CD4-positive, alpha-beta T cell treated with Interleukin-12 subunit alpha and Interleukin-12 subunit beta, for 1 hour (primary cell): ENCODE measurements at places on chromosomes 11 and 22.
A peak's percentile ranks its signal among the peaks of the same experiment; 100 is the strongest.

GRCh38 chr11:68077617-68078582, 39.1 kb downstream of the TCIRG1 start:
- DNase-seq: no peak

DNA sequence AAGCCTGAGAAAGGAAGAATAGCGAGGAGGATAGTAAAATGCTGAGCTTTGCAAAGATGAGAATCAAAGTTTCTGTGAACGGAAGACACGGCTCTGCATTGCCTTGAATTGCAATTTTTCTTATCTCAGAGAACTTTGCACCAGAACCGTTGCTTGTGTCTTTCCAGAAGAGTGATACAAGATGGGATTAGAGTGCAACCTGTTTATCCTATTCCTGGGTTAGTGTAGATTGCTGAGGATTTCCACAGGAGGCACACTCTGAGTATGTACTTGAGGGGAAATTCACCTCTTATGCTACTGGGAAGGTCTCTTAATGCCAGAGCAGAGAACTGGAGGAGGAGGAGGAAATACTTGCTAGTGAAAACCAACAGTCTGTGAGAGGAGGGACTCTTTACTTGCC, 377.5 kb downstream of the OPCML start:
- no peak for DNase-seq

GRCh38 chr11:12767027-12767426, 92.8 kb downstream of the TEAD1 start:
- DNase-seq: no peak

- DNase-seq: no peak
Measured at GRCh38 chr11:99432677-99433076, 411.9 kb downstream of the CNTN5 start.

- DNase-seq: no peak
Measured at GRCh38 chr11:131303611-131304119, 66.8 kb upstream of the NTM start.

GRCh38 chr22:35632935-35633334, 15.3 kb upstream of the APOL6 start:
- no peak for DNase-seq

DNA sequence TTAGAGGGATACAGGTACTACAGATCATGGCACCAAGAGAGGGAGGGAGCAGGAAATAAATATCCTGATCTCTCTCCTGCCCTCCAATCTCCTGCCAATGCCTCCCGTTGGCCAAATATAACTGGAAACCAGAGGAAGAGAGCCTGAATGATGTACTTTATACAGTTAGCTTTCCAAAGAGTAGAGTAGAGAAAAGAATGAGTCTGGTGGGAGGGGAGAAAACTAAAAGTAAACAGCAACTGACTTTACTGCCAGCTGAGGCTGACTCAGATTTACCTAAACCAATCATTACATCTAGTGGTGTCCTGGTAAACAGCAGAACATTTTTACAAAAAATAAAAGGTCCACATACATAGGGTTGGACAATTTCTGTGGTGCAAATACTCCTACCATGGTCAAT, 5.1 kb downstream of the MPZL3 start:
- DNase-seq: peak; percentile 28

DNA sequence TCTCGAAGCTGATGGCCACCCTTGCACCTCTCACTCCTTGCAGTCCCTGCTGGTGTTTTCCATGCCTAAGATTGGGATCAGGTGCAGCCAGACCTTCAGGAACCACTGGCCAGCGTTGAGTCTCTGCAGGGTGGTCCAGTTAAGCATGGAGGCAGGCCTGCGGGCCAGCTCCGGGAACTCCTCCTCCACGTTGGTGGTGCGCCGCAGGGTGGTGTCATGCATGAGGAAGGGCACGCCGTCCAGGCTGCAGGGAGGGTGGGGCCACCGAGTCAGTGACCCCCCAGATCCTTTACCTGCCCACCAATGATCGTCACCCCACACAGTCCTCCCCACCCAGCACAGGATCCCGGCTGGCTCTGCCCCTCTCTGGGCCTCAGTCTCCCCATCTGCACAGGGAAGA, 10.0 kb upstream of the KLHL35 start:
- DNase-seq: no peak

DNA sequence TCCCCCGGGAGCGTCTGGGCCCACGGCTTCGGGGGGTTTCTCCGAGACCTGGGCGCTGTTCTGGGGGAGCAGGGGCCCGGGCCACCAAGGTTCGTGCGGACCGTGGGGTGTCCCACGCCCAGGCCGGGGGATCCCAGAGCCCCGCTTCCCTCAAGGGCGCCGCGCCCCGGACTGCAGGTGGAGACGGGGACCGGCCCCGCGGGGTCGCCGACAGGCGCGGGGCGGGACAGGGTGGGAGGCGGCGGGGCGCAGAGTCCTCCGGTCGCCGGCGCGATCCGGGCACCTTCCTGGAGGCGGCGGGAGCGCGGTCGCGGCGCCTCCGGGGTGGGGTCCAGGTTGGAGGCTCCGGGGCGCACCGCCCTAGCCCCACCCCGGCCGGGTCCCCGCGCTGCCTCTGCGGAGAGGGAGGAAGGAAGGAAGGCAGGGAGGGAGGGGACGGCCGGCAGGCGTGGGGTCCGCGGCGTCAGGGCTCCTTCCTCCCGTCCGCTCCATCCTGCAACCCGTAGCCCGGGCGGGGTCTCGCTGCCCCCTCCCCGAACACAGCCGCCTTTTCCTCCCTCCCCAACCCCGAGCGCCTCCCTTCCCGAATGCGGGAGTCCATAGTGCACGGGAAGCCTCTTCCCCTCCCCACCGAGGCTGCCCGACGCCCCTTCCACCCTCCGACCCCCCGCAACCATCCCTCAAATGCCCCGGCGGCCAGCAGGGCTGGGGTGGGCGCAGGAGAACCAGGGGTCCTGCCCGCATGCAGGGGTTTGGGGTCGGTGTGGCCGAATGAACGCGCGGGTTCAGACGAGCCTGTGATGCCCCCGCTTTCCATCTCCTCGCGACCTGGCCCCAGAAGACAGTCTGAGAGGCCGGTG, 4.3 kb upstream of the ZBED4 start:
- no peak for DNase-seq

DNA sequence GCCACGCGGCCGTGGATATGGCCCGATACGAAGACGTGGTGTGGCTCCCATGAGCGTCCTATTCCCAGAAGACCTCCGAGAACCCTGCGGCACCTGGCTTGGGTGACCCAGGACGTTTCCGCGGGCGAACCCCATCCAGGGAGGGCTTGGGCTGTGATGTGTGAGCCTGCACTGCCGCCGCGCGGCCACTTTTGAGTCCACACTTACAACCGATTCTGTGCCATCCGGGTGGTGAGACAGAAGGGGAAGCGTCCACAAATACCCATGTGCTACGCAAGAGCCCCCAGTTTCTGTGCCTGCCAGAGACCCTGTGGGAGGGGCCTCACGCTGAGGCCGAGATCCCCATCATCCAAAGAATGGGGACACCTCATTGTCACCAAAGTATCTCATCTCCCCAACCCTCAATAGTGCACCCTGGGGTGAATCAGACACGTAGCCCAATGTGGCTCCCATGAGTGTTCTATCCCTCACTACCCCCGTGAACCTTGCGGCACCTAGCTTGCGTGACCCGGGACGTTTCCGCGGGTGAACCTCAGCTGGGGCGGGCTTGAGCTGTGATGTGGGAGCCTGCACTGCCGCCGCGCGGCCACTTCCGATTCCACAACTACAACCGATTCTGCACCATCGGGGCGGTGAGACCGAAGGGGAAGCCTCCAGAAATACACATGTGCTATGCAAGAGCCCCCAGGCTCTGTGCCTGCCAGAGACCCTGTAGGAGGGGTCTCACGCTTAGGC, 4.6 kb upstream of the H19 start:
- DNase-seq: no peak

- no peak for DNase-seq
Measured at GRCh38 chr11:92765082-92765840, 204.2 kb upstream of the MTNR1B start.

- DNase-seq: no peak
Measured at GRCh38 chr22:45216133-45217003, 24.3 kb downstream of the KIAA0930 start.

GRCh38 chr11:132035766-132036165, 665.4 kb downstream of the NTM start:
- no peak for DNase-seq

GRCh38 chr11:7787239-7787638, 9.5 kb downstream of the OR5P2 start:
- DNase-seq: no peak

- no peak for DNase-seq
Measured at GRCh38 chr11:85029964-85030363, 597.2 kb downstream of the DLG2 start.
